ENCODE measurements at places on chromosomes 4 and X.

- peak; percentile 12 for DNase-seq
Measured at GRCh38 chr4:21512353-21512752, 436.2 kb downstream of the KCNIP4 start.

DNA sequence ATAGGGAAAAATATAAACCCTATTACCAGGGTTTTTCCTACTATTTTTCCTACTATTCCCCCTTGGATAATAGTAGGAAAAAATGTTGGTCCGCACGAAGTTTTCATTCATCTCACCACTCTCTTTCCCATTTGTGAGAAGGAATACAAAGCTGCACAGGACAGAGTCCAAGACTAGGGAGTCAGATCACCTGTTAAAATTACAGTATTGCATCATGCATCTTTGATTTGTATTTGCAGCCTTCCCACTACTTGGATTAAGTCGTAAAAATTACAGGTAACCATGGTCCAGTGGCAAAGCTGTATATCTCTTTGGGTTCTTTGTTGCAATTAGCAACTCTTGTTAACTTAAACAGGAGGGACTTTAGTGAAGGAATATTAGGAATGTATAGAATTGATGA, 121.5 kb downstream of the FNIP2 start:
- no peak for DNase-seq

- no peak for DNase-seq
Measured at GRCh38 chr4:116878280-116878679, 207.1 kb downstream of the TRAM1L1 start.

- DNase-seq: no peak
Measured at GRCh38 chr4:20028645-20029044, 223.1 kb upstream of the SLIT2 start.

DNA sequence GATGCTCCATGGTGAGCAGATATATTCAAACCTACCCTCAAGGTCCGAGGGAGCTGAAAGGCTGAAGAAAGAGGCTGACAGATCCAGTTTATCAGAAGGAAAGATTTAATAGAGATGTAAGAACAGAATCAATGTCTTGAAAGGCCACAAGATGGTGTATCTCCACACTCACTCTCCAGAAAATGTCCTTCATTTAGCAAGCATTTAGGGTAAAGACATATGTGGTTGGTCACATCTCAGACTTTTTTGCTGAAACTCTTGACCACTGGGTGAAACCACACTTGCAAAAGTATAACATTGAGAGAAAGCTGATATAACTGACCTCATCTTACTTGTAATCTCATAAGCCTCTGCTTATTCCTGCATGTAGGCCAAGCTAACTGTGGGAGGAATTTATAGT, 745.8 kb upstream of the GALNTL6 start:
- DNase-seq: no peak

DNA sequence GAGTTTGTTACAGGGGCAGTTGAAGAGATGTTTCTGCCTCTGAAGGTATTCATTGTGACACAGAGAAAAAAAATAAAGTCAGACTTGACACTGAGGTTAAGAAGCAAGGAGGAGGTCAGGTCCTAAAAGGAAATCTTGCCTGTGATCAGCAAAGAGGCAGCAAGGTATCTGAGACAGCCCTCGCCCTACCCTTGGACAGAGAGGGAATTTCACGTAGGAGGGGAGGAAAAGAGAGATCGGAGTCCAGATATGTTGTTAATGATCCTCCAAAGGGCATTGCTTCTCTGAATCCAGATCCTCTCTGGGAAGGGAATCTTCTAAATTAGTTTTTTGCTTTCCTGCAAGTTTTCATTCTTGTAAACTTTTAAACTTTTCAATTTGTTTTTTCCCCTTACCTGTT, 15.3 kb upstream of the PRR27 start:
- no peak for DNase-seq

- DNase-seq: no peak
Measured at GRCh38 chr4:108292229-108292628, 123.5 kb upstream of the LEF1 start.

GRCh38 chrX:3529466-3530010, 183.1 kb upstream of the MXRA5 start:
- DNase-seq: no peak

- DNase-seq: no peak
Measured at GRCh38 chrX:471281-471680, 84.6 kb upstream of the PPP2R3B start.

- no peak for DNase-seq
Measured at GRCh38 chr4:48372272-48372671, 30.9 kb downstream of the SLAIN2 start.

- DNase-seq: no peak
Measured at GRCh38 chr4:41538887-41539498, 1.0 kb downstream of the LIMCH1 start.

DNA sequence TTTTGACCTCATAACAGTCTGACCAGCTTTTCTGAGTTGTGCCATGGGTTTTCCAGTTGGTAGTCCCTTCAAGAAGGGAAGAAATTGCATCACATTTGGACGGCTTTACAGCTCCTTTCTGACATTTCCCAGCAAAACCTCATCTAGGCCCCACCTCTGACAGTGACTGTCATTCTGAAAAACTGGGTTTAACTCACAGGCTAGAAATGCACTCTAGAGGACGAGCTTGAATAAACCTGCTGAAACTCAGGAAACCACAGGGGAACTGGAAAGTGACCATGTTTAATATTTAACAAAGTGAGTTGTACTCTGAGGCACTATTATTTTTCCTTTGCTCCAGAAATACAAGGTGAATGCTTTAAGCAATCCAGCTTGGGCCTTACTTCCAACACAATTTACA, 434.3 kb upstream of the RASGEF1B start:
- no peak for DNase-seq

GRCh38 chr4:167196344-167197012, 37.8 kb downstream of the SPOCK3 start:
- DNase-seq: no peak

DNA sequence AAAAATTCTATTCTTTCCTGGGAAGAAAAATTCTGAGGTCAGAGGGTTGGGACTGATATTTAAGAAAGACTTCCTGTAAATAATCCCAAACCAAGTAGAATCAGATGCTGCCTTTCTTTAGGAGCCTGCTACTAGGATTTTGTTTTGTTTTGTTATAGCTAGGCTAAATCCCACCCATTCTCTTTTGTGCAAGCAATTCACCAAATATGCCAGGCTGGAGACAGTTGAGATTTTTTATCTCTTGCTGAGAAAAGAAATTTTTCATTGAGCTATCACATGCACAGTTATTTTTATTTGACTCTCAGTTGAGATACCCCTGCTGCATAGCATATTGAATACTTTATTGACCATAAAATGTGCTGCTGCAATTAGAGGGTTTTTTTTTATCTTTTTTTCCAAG, 196.0 kb downstream of the KCNIP4 start:
- DNase-seq: no peak

- no peak for DNase-seq
Measured at GRCh38 chrX:68999356-68999755, 165.9 kb downstream of the PJA1 start.

DNA sequence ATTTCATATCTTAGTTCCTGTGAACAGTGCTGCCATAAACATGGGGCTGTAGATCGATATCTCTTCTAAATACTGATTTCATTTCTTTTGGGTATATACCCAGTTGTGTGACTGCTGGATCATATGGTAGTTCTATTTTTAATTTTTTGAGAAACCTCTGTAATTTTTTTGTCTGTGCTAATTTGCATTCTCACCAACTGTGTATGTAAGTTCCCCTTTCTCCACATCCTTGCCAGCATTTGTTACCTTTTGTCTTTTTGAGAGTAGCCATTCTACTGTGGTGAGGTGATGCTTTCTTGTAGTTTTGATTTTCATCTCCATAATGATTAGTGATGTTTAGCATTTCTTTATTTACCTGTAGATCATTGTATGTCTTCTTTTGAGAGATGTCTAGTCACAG, 2086.5 kb upstream of the TENM3 start:
- DNase-seq: no peak

GRCh38 chr4:98626350-98626749, 32.1 kb downstream of the TSPAN5 start:
- no peak for DNase-seq

- DNase-seq: no peak
Measured at GRCh38 chr4:98516042-98516440, 142.4 kb downstream of the TSPAN5 start.

- no peak for DNase-seq
Measured at GRCh38 chrX:50442426-50443116, 28.1 kb downstream of the DGKK start.

DNA sequence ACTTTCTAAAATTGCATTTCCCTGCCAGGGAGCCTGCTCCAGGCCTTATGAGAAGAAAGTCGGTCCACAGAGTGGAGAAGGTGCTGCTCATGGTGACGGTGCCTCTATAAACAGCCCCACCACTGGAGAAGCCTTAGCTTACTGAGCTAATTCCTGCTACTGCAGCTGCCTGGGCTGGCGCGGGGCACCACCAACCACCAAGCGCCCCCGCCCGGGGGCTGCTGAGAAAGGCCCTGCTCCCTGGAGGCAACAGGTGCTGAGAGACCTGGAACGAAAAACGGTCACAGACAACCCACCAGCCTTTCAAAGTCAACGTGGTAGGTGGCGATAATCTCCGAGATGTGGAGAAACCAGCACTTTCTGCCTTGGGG, 2.9 kb downstream of the HCFC1 start:
- peak; percentile 79 for DNase-seq

DNA sequence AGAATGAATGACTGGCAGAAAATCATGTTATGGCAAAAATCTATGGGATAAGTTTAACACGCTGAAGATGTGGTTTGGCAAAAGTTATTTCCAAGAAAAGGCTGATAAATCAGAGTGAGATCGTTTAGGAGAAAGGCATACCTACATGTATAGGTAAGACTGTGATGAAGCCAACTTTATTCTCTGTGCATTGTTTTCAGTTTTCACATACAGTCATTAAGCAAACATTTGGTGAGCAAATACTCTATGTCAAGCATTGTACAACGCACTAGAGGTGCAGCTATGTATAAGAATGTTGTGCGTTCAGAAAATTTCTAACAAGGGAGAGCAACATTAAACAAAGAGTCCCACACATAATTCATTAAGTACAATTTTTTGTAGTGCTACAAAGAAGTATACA, 121.7 kb downstream of the TEX13A start:
- DNase-seq: no peak

DNA sequence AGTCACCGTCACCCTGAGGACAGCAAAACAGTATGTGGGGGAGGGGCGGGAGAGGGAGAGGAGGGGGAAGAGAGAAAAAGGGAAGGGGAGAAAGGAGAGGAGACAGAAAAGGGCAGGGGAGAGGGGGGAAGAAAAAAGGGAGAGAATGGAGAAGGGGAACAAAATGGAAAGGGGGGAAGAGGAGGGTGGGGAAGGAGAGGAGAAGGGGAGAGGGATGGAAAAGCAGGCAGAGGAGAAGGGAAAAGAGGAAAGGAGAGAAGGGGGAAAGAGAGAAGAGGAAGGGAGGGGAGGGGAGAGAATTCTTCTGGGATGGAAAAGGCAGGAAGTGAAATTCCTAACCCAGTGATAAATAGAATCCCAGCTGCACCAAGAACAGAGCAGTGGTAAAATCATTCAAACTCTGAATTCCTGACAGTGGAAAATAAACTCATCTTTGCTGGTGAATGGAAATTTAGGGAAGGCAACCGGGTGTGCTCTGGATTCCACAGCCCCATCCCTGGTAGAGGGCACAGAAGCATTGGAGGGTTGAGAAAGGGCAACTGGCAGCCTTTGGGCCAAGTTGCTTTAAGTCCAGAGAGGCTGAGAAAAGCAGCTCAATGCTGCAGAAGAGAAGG, 244.2 kb downstream of the BCOR start:
- DNase-seq: no peak

GRCh38 chr4:83083925-83084475, 30.5 kb downstream of the PLAC8 start:
- DNase-seq: no peak

- DNase-seq: no peak
Measured at GRCh38 chr4:173195109-173195508, 26.5 kb downstream of the GALNT7 start.

- no peak for DNase-seq
Measured at GRCh38 chr4:160423879-160424451, 1321.1 kb downstream of the RAPGEF2 start.

- no peak for DNase-seq
Measured at GRCh38 chrX:152988536-152989291, 5.2 kb downstream of the PNMA5 start.

- no peak for DNase-seq
Measured at GRCh38 chr4:124710911-124711310, 1.6 kb downstream of the ANKRD50 start.

DNA sequence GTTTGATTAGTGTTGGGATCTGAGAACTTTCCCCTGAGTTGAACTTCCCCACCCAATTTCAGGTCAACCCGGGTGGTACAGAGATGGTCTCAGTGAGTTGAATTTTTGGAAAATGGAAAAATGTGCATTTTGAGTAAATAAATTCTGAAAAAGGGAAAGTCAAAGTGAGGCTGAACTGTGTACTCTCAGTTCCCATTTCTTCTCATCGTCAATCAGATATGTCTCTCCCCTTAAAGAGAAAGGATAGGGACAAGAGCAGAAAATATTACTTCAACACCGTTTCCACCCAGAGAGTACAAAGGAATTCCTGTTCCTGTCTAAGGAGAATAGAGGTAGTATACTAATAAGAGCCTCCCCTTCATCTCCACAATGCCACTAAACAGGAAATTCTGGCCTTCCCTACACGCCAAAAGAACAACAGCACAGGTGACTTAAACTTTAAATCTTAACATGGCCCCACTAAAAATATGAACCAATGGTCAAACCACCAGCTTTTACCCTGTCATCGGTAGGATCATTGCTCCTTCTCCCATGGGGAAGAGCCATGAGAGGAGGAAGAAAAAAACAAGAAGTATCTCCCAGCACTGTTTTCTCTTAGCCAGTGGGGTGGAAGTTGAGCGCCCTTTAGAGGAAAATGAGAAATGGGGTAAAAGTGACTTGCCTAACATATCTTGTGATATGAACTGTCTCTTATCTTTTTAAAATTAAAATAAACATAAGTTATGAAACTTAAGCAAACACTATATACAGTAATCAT, 30.3 kb downstream of the BMP3 start:
- no peak for DNase-seq

DNA sequence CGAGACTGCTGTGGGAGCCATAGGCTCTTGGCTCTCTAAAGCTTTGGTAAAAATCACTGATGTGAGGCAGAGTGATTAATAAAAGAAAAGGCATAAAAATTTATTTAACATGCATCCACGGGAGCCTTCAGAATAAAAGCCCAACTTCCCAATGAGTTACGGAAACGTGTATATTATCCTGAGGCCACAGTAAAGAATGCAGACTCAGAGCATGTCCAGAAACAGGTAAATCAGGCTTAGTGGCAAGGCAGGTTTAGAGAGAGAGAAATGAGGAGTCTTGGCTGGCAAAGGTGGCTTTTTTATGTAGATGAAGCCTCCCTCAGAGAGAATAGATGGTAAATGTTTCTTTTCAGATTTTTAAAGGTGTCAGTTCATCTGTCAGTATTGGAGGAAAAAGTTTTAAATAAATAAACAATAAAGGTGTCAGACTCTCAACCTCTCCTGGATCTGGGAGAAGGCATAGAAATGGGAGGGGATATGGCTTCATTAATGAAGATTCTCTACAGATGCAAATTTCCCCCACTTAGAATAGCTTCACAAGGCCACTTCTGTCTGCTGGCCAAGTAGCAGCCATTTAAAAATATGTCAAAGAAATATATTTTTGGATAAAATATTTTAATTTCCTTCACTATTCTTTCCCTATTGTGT, 24.0 kb downstream of the C4orf51 start:
- no peak for DNase-seq

- no peak for DNase-seq
Measured at GRCh38 chr4:32661229-32661628, 1941.1 kb downstream of the PCDH7 start.

- DNase-seq: no peak
Measured at GRCh38 chr4:7646384-7647061, 211.8 kb upstream of the PSAPL1 start.

- no peak for DNase-seq
Measured at GRCh38 chr4:79497001-79497400, 89.0 kb upstream of the GK2 start.
